ENCODE measurements at places on chromosomes 2 and 18.

GRCh38 chr2:28360718-28361293 lies 31.9 kb upstream of the FOSL2 start:
- DNase-seq, result no peak

DNA sequence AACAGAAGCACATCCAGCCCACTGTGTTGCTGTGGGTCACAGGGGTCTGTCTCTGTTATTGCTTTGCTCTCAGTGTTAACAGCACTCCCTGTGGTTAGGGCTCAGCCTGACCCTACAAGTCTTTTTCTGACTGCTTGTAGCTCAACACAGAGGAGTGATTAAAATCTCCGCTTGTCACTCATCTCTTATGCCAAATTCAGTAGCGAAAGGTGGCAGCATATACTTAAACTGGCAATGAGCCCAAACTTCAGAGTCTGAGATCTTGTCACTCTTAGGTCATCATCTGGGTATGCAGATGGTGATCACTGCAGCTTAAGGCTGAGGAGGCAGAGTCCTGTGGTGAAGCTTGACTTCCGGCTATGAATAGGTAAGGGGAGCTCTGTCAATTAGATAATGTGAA lies 63.3 kb upstream of the CSRNP3 start:
- DNase-seq, result no peak

DNA sequence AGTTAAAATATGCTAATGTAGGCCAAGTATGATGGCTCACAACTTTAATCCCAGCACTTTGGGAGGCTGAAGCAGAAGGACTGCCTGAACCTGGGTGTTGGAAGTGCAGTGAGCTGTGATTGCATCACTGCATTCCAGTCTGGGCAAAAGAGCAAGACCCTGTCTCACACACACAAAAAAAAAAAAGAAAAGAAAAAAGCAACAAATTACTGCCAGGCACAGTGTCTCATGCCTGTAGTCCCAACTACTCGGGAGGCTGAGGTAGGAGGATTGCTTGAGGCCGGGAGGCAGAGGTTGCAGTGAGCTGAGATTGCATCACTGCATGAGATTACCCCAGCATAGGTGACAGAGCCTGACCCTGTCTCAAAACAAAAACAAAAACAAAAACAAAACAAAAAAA lies 110.6 kb downstream of the PRELID3A start:
- DNase-seq, result no peak

- DNase-seq, result no peak
Observed at GRCh38 chr18:78303519-78304191, 676.0 kb upstream of the SALL3 start.

- DNase-seq, result no peak
Observed at GRCh38 chr18:35522130-35522959, 24.6 kb upstream of the INO80C start.

DNA sequence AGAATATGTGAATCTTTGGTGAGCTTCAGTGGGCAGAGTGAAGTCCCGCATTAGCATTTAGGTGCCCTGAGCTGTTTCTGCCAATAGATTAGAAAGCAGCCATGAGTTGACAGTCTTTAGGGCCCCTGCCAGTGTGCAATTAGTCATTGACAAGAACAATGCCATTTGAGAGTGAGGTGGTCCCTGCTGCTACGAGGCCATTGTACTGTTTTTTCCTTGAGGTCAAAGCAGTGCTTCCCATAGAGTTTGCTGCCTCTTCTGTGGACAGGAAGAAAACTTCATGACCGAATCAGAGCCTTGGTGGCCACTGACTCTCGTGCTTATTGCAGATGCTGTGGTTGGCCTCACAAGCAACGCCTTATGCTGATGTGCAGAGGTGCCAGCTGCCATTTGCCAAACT lies 102.7 kb downstream of the SH3BP4 start:
- no peak for DNase-seq

- DNase-seq, result no peak
Observed at GRCh38 chr2:41647468-41648050, 400.3 kb upstream of the PKDCC start.

DNA sequence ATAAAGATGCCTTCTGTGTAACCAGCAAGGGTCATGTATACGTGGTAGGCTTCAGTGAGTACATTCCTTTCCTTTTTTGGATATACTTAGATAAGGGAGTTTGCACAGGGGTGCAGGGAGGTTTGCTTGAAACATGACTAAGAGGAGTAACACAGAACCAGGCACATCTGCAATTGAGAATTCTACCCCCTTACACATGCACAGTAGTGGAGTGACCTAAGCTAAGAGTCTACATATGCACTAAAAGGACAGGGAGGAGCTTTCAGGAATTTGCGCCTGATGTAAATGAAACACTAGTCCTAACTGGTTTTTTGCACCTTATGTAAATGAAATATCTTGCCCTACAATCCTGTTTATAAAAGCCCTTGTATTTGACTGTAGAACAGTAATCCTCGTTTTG lies 194.8 kb upstream of the NABP1 start:
- DNase-seq, result no peak

DNA sequence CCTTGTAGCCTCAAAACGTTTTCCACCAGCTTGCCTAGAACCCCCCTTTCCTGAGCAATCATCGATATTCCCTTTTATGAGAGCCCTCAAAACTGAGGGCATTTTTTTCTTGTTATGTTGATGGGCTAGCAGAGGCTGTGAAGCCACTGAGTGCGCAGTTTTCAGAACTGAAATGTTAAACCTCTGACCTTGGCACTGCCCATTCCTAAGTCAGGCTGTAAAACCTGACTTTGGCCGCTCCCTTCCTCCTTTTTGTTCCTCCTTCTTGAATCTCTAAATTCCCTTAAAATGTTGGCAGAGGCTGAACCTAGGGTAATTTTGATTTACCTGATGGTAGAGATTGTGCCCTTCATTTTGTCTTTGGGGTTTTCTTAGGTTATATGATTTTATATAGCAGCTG lies 334.2 kb downstream of the KIAA1328 start:
- no peak for DNase-seq

DNA sequence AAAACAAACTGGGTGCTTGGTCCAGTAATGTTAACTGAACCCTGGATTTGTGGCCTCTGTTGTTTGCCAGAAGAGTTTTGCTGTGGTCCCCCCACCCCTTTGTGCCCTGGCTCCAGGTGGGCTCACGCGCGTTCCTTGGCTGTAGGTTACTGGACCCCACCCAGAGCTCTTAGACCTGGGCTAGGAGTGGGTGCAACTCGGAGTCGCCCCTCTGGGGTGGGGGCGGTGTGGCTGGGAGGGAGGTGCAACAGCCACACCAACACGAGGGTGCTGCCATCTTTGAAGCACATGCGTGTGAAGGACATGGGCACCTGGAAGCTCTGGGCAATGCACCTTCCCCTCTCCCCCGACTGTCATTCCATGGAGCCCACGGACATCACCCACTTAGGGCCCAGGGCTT lies 92.7 kb downstream of the USP40 start:
- DNase-seq, result no peak

- DNase-seq, result no peak
Observed at GRCh38 chr2:230583581-230583980, 129.1 kb upstream of the CAB39 start.

DNA sequence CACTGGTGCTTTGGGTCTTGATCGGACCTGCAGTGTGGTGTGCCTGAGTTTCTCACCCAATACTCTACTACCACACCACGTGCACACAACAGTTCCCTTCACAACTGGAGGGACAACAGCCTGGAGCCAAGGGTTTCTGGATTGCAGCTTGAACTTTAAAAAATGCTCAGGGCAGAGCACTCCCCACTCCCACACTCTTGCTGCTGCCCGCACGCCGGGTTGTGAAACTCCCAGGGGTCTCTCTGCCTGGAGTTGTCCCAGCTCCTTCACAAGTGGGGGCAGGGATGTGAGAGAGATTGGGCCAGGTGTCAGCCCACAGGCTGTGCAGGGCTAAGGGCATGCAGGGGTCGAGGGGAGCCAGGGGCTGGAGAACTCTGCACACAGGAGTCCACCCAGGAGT lies 89.4 kb downstream of the GALR1 start:
- no peak for DNase-seq

GRCh38 chr2:85811180-85812093 lies 57.6 kb downstream of the ATOH8 start:
- DNase-seq, result no peak

- DNase-seq, result no peak
Observed at GRCh38 chr2:23679044-23679443, 247.9 kb downstream of the ATAD2B start.

GRCh38 chr18:80159713-80160636 lies 50.9 kb downstream of the ADNP2 start:
- DNase-seq, result no peak

DNA sequence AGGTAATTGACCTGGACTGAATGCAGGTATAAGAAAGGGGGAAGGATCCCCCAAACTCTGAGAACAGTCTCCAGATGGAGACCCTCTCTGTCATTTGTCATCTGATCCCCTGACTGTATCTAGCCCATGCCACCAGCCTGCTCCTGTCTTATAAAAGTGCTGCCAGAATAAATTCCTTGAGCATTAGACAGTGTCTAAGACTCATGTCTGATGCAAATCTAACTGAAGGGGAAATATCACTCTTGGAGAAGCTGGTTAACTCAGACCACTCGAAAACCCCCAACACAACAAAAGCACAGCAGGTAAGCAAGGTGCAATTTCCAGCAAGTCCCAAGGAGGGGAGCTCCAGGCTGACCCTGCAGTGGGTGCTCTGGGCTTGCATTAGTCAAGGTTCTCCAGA lies 40.9 kb upstream of the KDM3A start:
- DNase-seq, result no peak

- no peak for DNase-seq
Observed at GRCh38 chr2:202025816-202026215, 7.8 kb upstream of the FZD7 start.

DNA sequence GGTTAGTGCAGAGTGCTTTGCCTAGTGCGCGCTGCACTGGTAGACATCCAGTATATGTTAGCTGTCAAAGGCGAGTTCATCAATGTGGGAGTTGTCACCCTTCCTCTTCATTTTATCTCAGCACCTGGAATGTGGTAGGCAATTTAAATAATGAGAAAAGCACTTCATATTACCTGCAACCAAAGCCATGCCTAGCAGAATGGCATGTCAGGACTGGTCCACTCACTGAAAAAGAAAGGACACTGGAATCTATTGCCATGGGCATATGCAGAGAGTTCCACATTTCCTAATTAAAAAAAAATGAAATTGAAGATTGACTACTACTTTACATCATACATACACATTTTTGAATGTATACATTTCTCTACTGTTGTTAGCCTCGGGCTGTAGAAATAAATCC lies 139.6 kb downstream of the PAX3 start:
- no peak for DNase-seq

DNA sequence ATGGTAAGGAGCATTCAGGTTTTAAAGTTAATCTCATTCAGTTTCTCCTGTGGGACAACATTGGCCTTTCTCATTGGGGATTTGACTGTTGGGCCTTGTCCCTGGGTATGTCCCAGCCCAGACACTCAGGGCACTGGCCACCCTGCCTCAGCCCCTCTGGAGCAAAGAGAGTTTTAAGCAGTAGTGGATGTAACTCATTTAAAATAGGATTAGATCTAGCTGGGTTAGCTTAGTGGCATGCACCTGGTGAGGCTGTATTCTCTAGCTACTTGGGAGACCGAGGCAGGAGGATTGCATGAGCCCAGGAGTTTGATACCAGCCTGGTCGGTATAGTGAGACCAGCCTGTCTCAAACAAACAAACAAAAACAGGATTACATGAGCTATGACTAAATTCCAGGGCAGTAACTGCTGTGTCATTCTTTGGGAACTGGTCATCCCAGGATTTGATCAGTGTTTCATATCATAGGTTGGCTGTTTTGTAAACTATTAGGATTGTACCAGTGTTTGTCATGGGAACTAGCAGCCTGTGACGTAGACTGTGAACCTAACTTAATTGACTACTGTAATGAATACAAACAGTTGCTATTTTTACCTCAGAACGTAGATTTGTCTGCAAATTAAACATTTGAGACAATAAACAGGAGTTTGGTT lies 12.5 kb downstream of the INPP4A start:
- DNase-seq, result no peak

GRCh38 chr2:162030363-162031190 lies 43.4 kb downstream of the DPP4 start:
- DNase-seq, result no peak

GRCh38 chr2:122988395-122989221 lies 1036.5 kb upstream of the CNTNAP5 start:
- no peak for DNase-seq

DNA sequence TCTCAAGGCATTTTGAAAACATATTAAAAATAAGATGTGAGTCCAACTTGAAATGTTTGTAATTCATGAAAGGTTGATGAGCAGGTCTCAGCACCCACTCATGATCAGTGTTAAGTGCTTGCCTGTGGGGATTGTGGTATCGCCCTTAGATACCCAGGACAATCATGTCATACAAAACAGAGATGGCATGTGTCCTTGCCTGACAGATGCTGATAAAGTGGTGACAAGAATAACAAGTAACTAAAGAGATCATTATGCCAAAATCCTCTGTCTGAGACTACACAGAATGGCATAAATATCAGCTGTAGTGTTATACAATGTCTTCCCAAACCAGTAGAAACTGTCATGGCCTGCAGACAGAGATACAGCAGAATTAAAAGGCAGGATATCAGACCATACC lies 930.3 kb downstream of the SUCLG1 start:
- DNase-seq, result no peak

- no peak for DNase-seq
Observed at GRCh38 chr2:205640716-205641115, 41.6 kb upstream of the NRP2 start.

- no peak for DNase-seq
Observed at GRCh38 chr2:237552908-237553307, 13.5 kb upstream of the PRLH start.

DNA sequence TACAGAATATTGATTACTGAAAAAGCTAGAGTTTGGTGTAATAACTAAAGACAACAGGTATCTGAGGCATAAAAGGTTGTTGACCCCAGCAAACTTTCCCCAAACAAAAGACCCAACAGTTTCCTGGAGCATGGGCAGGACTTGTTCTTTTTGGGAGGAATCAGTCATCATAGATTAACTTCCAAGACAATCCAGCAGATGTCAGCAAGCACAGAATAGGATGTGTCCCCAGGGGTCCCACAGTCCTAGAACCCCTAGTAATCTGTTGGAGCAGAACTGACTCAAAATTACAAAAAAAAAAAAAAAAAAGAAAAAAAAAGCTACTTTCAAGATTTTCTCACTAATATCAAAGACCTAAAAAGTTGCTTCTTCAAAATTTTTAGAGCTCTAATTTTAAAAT lies 564.7 kb upstream of the SLC39A10 start:
- DNase-seq, result no peak

GRCh38 chr2:8847400-8847799 lies 10.0 kb upstream of the KIDINS220 start:
- DNase-seq, result no peak

DNA sequence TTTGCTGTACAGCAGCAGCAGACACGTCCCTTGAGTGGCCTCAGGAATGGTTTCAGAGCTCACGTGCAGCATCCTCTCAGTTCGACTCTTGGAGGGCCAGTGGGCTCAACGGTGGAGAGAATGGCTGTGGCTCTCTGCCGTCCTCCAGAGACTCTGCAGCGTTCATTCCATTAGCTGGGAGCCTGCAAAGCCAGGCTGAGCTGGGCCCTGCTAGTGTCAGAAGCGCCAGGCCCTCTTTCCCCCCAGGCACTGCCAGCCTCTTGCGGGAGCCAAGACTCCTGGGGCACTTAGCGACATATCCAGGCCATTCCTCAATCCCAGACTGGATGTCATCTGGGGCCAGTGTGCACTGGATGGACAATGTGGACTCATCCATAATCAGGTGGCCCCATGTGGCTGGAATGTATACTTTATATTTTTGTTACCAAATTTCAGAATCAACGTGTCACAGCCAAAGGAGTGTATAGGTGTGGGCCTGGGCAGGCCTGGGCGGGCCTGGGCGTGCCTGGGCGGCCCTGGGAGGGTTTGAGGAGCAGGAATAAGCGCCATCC lies 125.1 kb upstream of the EPAS1 start:
- no peak for DNase-seq
